Cerebellar nuclear complex (tissue), 1 donor: ENCODE measurements at places on chromosomes 12 and 14.

GRCh38 chr12:107091989-107092641, 1.2 kb downstream of the CRY1 start:
- DNase-seq = peak; percentile 4

- DNase-seq = no peak
These were observed 11.9 kb downstream of the CDC42BPB start for GRCh38 chr14:103045371-103045869.

- DNase-seq = no peak
These were observed 255.7 kb upstream of the FAR2 start for GRCh38 chr12:28893365-28893764.

DNA sequence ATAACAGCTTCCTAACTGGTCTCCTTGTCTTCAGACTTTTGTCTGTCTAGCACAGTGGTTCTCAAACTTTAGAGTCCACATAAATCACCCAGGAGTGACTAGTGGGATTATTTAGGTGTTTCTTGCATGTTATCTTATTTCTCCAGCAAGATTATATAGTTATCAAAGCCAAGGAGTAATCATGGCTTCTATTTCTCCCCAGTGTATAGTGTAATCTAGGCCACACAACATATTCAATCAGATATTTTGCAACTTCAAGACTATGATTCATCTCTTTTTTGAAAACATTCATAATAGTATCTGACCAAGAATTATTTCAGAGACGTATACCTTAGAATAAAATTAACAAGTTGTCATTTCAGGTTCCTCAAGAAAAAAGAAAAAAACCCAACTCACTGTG, 131.9 kb downstream of the CEP83 start:
- DNase-seq = no peak

- DNase-seq = no peak
These were observed 55.8 kb downstream of the NUMB start for GRCh38 chr14:73402579-73402978.

DNA sequence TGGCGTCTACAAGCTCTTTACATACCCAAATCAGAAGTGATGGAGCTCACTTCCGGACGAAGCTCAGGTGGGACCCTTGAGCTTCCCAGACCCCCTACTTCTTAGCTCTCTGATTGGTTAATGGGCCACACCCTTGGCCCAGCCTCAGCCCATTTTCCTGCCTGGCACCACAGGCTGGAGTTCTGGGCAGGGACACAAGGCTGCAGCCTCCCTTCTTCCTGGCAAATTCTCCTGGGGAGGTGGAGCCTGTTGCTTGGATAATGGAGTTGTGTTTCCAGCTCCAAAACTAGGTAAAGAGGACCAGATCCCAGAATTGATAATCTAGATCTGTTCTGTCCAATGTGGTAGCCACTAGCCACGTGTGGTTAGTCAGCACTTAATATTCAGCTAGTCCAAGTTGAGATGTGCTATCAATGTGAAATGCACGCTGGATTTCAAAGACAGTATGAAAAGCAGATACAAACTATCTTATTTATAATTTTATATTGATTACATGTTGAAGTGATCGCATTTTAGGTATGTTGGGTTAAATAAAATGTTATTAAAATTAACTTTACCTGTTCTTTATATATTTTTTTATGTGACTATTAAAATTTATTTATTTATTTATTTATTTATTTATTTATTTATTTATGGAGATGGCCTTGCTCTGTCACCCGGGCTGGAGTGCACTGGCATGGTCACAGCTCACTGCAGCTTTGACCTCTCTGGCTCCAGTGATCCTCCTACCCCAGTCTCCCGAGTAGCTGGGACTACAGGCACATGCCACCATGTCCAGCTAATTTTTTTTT, 12.6 kb upstream of the FAIM2 start:
- DNase-seq = no peak

- DNase-seq = no peak
These were observed 55.7 kb downstream of the WDR20 start for GRCh38 chr14:102195446-102195845.

GRCh38 chr12:26524862-26525465, 308.0 kb downstream of the ITPR2 start:
- no peak for DNase-seq

DNA sequence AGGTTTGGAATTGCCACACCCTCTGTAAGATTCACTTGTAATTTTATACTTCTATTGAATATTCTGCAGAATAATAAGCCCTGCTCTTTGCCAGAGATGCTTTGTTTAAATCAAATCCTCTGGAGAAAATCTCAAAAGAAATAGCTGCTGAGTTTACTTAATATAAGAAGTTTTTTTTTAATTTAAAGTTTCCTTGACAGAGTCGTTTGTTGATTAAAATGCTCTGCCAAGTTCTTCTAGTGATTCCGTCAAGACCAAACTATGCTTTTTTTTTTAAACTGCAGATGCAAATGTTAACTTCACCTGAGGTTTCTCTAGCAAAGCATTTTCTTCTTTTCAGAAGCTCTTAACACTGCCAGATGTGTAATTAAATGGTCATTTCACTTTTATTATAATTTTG, 13.4 kb upstream of the NAV3 start:
- DNase-seq = no peak

DNA sequence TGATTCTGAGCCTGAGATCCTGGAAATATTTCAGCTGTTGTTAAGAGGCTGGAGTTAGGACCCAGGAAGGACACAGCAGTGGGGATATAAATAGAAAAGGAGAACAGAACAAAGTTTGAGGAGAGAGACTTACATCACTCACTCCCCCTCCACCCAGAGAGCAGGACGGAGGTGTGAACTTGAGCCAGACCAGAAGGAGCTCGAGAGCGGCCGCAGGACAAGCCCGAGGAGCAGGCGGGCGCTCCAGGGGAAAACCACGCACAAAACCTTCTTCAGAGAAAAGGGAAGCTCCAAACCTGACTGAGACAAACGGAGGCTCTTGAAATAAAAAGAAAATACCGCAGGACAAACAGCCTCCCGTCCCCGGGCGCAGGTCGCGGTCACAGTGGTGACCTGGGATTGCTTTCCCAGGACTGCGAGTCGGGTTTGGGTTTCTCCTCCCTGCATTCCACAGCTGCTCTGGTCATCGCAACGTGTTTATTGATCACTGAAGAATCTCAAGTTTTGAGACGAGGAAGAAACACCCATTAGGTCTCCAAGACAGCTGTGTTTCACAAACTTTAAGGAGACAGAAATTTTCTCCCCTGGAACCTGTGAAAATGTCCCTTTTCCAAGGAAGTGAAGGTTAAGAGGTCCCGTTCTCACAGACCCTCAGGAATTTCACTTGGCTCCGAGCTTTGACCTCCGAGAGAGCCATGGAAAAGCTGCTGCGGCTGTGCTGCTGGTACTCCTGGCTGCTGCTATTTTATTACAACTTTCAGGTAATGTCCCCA, at the start of gene ADGRD1:
ADGRD1 (plus strand) TSS at position 137 of the 773 bp plus-strand sequence; CDS start at position 696, 559 bp downstream.
- DNase-seq = no peak

- no peak for DNase-seq
These were observed 144.2 kb downstream of the PAWR start for GRCh38 chr12:79546466-79547043.

- no peak for DNase-seq
These were observed 23.8 kb downstream of the NEUROD4 start for GRCh38 chr12:55043542-55043941.

DNA sequence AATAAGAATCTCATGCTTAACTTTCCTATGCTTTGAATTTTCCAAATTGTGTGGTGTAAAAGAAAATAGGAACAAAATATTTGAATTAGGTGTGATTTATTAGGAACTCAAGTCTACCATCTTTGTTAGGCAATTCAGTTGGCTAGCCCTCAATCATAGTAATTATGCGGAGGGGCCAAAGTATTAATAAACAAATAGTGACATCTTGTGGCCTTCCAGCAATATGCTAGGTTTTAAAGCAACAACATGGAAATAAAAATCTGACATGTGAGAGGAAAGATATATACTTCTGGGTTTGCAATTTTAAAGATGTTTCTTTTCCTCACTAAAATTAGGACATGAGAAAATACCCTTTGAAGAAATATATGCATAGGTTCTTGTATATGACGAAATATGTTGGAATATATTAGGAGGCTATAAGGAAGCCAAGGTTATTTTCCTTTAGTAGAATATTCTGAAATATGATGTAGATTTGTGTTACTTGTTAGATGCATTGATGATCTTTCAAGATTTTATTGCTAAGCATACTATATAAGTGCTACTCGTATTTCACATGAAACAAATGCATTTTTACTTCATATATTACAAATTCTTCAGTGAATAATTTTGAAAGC, 200.4 kb downstream of the PTPRO start:
- DNase-seq = no peak

- DNase-seq = no peak
These were observed 43.7 kb downstream of the HSPB8 start for GRCh38 chr12:119222222-119222951.

DNA sequence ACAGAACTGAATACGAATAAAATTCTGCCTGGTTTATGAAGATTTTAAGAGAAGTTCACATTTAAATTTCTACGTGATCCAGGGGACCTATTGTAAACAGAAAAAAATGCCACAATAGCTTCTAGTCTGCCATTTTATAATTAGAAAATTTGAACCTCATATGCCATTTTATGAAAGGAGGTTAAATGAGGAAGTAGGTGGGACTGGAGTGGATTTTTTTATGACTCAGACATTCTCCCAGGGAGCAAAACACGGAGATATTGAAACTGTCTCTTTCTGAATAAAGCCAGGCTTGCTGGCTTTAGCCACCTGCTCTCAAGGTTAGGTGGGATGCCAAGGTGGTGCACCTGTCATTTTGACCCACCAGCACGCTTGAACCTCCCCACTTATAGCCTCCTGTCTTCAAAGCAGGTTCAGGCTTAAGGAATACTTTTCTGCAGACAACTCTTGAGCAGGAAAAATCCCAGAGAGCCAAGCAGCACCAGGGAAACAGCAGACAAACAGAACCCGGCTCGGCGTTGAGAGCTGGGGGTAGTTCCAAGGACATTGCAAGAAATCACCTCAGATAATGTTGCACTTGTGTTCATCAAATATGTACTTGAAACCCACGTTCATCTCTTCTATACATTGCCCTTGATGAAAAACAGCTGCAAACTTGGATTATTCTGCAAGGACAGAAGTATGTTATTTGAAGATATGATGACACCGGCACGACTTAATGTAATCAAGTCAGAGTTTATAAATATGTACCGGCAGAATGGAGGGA, 203.7 kb downstream of the PPM1H start:
- no peak for DNase-seq

DNA sequence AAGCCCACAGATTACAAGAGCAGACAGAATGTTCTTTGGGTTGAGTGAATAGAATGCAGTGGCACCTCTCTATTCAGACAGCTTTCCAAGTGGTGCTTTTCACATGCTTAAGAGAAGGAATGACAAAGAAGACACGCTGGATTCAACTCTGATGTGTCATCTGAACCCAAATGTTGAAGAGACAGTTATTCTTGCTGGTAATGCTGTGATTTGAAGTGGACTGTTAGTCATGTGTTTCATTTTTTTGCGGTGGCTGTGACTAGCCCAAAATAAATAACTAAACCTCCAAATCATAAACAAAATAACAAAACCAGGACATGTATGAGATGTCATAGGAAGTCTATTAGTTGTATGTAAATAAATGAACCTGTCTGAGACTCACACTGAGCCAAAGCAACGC, 391.8 kb upstream of the PRICKLE1 start:
- DNase-seq = no peak

GRCh38 chr12:111168009-111168900, 200.6 kb downstream of the PHETA1 start:
- DNase-seq = no peak

DNA sequence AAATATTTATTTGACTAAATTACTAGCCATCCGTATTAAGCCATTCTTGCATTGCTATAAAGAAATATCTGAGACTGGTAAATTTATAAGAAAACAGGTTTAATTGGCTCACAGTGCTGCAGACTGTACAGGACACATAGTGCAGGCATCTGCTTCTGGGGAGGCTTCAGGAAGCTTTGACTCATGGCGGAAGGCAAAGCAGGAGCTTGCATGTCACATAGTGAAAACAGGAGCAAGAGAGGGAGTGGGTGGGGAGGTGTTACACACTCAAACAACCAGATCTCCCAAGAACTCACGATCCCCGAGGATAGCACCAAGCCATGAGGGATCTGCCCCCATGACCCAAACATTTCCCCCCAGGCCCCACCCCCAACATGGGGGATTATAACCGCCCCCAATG, 26.7 kb upstream of the RAB21 start:
- DNase-seq = no peak

DNA sequence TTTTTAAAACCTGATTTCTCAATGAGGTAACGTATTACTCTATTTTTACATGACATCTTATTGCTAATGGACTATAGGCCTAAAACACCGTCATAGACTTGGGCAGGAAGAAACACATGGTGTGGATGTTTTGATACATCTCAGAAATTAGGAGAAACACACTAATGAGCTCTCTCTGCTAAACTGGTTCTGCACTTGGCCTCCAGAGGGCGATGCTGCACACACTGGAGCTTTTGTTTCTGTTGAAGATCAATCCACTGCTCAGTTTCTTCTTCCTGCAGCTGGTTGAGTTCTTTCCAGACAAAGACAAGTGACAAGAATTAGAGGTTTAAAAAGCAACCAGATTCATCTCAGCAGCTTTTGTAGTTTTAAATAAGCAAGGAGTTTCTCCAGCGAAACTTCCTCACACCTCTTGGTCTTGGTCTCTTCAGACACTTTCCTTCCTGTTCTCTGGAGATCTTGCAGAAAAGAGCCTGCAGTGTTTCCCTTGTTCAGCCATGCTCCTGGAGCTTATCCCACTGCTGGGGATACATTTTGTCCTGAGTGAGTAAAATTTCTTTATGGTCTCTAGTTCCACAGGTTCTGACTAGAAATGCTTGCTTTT, 178.5 kb upstream of the OR4E1 start:
- no peak for DNase-seq

DNA sequence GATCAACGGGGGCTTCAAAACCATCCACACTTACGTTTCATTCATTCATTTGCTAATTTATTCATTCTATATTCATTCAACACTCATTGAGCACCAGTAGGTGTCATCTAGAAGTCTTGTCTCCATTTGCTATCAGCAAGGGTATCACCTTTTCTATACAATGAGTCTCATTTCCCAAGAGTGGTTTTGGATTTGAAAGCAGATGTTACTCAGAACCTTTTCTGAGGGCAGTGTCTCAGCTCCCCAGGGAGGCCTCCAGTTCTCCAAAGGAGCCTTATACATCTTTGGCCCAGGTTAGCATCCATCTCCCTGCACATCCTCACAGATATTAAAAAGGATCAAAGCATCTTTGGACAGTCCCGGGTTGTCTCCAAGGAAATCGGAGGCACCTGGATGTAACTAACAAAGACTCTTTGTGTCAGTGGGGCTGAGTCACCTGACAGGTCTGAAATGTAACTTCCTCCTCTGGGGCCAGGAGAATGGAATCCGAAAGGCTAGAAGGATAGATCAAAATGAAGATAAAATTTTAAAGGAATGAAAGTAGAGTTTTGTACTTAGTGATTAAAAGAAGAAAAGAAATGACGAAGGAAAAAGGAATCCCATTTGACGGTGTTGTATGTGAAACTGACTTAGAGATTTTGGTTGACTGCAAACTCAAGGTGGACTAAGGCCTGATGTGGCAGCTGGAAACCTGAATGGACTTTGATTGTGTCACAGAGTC, 103.0 kb downstream of the VCPKMT start:
- no peak for DNase-seq

GRCh38 chr12:117468016-117468415, 106.6 kb upstream of the NOS1 start:
- DNase-seq = no peak

GRCh38 chr12:69404851-69405565, 45.5 kb downstream of the YEATS4 start:
- no peak for DNase-seq

GRCh38 chr12:16228067-16228466, 49.4 kb downstream of the SLC15A5 start:
- DNase-seq = no peak
